ENCODE measurements at places on chromosomes 3 and 15.

- no peak overlapping the region for H3K27ac ChIP-seq
- H3K4me3 ChIP-seq: no peak overlapping the region
- H3K4me1 ChIP-seq: no peaks in the 10 kb centered on the region
- H3K36me3 ChIP-seq: no peaks in the 10 kb centered on the region
- H3K27me3 ChIP-seq: no peaks in the 10 kb centered on the region
- no peak for DNase-seq
Observed at GRCh38 chr3:99706410-99706809, 68.0 kb downstream of the COL8A1 start.

- no peak for DNase-seq
- H3K36me3 ChIP-seq: no peaks in the 10 kb centered on the region
- H3K4me1 ChIP-seq: peaks cover 24% of the 10 kb centered on the region
- H3K27ac ChIP-seq: no peak overlapping the region
Observed at GRCh38 chr3:18656866-18657265, 231.7 kb upstream of the SATB1 start.

DNA sequence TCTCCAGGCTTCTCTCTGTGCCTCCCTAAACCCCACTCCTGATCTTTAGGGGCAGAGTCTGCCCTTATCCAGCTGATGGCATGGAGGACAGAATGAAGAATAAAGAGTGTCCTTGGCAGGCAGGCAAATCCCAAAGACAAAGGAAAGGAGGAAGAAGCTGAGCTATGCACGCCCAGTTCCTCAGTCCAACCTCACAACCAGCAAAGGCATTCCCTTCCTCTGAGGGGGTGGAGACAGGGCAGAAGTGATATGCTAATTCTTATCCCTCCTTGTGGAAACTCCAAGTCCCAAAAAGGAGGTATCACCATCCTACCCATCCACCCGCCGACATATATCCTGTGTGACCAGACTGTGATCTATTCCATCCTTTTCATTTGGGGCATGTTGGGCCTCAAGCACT is 10.5 kb upstream of the CCDC54 start:
- no peaks in the 10 kb centered on the region for H3K4me1 ChIP-seq
- no peak overlapping the region for H3K4me3 ChIP-seq
- H3K27me3 ChIP-seq: no peaks in the 10 kb centered on the region
- H3K27ac ChIP-seq: no peak overlapping the region
- DNase-seq: no peak

GRCh38 chr3:172289583-172289982 is 158.7 kb downstream of the GHSR start:
- no peaks in the 10 kb centered on the region for H3K36me3 ChIP-seq
- no peak overlapping the region for H3K27ac ChIP-seq
- no peak overlapping the region for H3K4me3 ChIP-seq
- no peaks in the 10 kb centered on the region for H3K4me1 ChIP-seq

DNA sequence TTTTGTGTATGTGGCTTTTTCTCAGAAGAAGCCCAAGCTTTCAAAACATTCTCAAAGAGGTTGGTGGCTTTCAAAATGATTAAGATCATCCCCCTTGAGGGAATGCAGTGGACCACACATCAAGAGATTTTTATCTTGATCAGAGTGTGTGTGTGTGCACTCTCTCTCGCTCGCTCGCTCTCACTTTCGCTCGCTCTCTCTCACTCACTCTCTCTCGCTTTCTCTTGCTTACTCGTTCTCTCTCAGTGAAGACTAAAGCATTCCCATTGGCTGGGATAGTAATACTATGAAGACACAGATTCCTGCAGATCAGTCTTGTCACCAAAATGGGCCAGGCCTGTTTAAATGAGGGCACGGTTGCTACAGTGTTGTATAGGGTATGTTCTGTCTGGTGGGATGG is 365.7 kb downstream of the EDEM1 start:
- H3K27ac ChIP-seq: no peak overlapping the region
- no peak overlapping the region for H3K4me3 ChIP-seq
- no peaks in the 10 kb centered on the region for H3K27me3 ChIP-seq
- H3K36me3 ChIP-seq: no peaks in the 10 kb centered on the region

DNA sequence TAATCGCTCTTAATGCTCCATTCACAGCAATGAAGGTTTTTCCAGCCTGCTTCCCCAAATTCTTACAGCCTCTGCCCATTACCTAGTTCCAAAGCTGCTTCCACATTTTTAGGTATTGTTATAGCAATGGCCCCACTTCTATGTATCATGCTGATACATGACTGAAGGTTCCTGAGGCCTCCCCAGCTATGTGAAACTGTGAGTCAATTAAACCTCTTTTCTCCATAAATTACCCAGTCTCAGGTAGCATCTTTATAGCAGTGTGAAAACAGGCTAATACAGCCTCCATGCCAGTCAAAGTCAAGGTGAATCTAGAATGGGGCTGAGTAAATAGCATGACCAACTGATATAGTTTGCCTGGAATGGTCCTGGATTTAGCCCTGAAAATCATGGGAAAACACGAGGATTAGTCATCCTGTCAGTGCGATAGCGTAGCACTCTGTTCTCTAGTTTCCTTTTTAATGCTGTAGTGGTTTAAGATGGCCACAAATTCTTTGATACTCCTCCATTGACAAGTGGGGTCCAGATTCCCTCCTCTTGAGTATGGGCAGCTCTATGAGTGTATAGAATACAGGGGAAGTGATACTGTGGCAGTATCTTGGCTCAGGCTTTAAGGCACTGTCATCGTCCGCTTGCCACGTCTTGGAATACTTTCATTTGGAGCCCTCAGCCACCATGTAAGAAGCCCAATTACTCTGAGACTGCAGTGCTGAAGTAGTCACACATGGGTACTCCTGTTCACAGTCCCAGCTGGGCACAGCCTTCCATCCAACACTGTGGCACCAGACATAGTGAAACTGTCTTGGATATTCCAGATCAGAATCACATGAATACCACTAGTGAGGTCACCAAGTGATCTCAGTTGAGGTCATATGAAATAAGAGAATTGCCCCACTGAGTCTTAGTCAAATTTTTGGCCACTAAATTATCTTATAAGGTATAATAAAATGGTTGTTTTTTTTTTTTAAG is 94.0 kb upstream of the PLCL2 start:
- H3K36me3 ChIP-seq: no peaks in the 10 kb centered on the region
- no peak overlapping the region for H3K27ac ChIP-seq
- H3K4me3 ChIP-seq: no peak overlapping the region
- DNase-seq: no peak
- no peaks in the 10 kb centered on the region for H3K4me1 ChIP-seq

GRCh38 chr3:169058681-169059080 is 604.8 kb downstream of the MECOM start:
- no peaks in the 10 kb centered on the region for H3K36me3 ChIP-seq
- no peak for DNase-seq
- H3K4me1 ChIP-seq: no peaks in the 10 kb centered on the region
- H3K27ac ChIP-seq: no peak overlapping the region
- no peaks in the 10 kb centered on the region for H3K27me3 ChIP-seq
- H3K4me3 ChIP-seq: no peak overlapping the region

DNA sequence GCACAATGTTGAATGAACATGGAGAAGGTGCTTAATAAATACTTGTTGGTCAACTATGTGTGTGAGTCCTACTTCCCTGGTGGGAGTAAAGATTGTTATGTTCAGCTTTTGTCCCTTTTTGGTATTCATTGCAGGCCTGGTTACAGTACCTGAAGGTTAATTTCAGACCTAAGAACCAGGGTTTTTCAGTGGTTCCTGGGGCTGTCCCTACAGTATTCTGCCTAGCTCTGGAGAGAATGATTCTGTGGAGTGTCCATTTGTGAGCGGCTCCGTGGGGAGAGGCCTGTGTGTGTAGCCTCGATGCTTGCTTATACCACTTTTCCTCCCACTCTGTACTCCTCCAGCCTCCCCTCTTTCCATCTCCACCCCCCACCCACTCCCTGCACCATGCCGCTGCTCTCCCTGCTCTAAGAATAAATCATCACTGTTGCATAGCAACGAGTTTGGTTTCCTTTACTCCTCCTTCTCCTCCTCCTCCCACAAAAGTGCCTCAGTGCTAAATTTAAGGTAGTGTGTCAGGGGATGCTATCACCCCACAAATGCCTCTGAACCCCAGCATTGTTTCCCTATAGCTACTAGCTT is 150.6 kb upstream of the ROPN1 start:
- H3K27ac ChIP-seq: no peak overlapping the region
- no peaks in the 10 kb centered on the region for H3K36me3 ChIP-seq
- DNase-seq: no peak
- H3K4me3 ChIP-seq: no peak overlapping the region

- no peak overlapping the region for H3K4me3 ChIP-seq
Observed at GRCh38 chr3:89000886-89001285, 106.5 kb upstream of the EPHA3 start.

All from thymus (tissue), 14 donors.